ENCODE measurements at places on chromosomes 3 and 15. TPM values are rescaled to one million over a fixed set of nuclear protein-coding genes. Genes with fewer than 3 reads are reported as not detected.

MORC1 gene
- 0.35 TPM for total RNA-seq

GP9 gene
- 3.8 TPM for total RNA-seq

GRK7 gene
- total RNA-seq = not detected

ECE2 gene
- total RNA-seq = not detected

MST1R gene
- 2.0 TPM for total RNA-seq

NECTIN3 gene
- total RNA-seq = 39.9 TPM

TMEM158 gene
- total RNA-seq = 8.2 TPM

CHRM5 gene
- not detected for total RNA-seq

TM4SF18 gene
- 37.4 TPM for total RNA-seq

IMPG2 gene
- 0.70 TPM for total RNA-seq

PDIA5 gene
- total RNA-seq = 24.9 TPM

C15orf61 gene
- 8.6 TPM for total RNA-seq

STARD9 gene
- total RNA-seq = 33.6 TPM

RGMA gene
- 14.6 TPM for total RNA-seq

NDN gene
- total RNA-seq = 157 TPM

ST3GAL6 gene
- total RNA-seq = 38.2 TPM

CCK gene
- 0.82 TPM for total RNA-seq

ITPKA gene
- total RNA-seq = 0.47 TPM

MCTP2 gene
- total RNA-seq = 21.3 TPM

TBC1D23 gene
- 36.5 TPM for total RNA-seq

CP gene
- total RNA-seq = 0.64 TPM

STX19 gene
- not detected for total RNA-seq

FAM174B gene
- 17.9 TPM for total RNA-seq

FRMD4B gene
- 54.9 TPM for total RNA-seq

PLSCR5 gene
- not detected for total RNA-seq

TGM5 gene
- total RNA-seq = not detected

FETUB gene
- total RNA-seq = not detected

LYZL4 gene
- total RNA-seq = not detected

GOLGA6L4 gene
- 3.0 TPM for total RNA-seq

PDZRN3 gene
- 53.7 TPM for total RNA-seq

PLS1 gene
- total RNA-seq = 14.1 TPM

ZSCAN2 gene
- 33.2 TPM for total RNA-seq

CHRNA7 gene
- total RNA-seq = 5.0 TPM

APH1B gene
- 18.2 TPM for total RNA-seq

COX17 gene
- 44.3 TPM for total RNA-seq

ZNF80 gene
- 0.06 TPM for total RNA-seq

ROPN1B gene
- total RNA-seq = not detected

ISL2 gene
- total RNA-seq = 0.29 TPM

FGD5 gene
- total RNA-seq = 35.8 TPM

ABCF3 gene
- total RNA-seq = 65.3 TPM

TRPM1 gene
- total RNA-seq = 0.41 TPM

SLC22A13 gene
- 6.1 TPM for total RNA-seq

ADCY5 gene
- total RNA-seq = 17.2 TPM

TRIM69 gene
- 17.5 TPM for total RNA-seq

PYGO1 gene
- total RNA-seq = 13.1 TPM

ENTPD3 gene
- total RNA-seq = 1.9 TPM

PML gene
- total RNA-seq = 52.3 TPM

CCDC39 gene
- total RNA-seq = not detected

ZNF502 gene
- total RNA-seq = 8.0 TPM

ALPK3 gene
- total RNA-seq = 20.2 TPM

CYP11A1 gene
- 1.9 TPM for total RNA-seq

GOLGA6A gene
- total RNA-seq = not detected

HESX1 gene
- total RNA-seq = 0.76 TPM

ZMYND10 gene
- total RNA-seq = 3.9 TPM
